ENCODE measurements at places on chromosomes 12 and 14. TPM values are rescaled to one million over a fixed set of nuclear protein-coding genes. Genes with fewer than 3 reads are reported as not detected.

DNA sequence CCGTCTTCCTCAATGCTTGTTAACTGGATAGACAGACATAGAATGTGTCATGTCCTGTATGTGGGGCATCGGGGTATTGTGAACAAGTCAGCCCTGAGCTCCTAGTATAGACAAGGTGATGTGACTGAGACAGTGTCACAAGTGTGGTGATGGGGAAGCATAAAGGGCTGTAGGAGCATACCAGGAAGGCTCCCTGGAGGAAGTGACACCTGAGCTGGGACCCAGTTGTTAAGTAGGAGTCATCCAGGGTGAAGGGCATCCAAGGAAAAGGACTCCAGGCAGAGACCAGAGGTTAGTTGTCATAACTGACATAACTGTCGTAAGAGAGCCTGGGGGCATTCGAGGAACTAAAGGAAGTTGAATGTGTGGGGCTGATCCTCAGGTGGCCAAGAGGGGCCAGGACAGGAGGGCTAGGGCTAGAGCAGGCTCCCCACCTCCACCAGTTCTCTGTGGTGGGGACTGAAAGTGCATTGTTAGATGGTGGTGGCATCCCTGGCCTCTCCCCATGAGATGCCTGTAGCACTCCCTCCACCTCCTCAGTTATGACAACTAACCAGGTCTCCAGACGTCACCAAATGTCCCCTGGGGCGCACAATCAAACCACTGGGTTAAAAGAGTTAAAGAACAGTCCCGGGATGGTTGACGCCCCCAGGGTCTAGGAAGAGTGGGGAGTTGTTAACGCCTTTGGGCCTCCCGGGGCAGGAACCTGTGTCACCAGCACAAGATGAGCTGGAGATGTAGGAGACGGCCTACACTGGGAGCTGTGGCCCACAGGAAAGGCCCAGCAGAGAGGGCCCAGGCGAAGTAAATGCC, 2.4 kb downstream of the FICD start:
- DNase-seq: no peak

DNA sequence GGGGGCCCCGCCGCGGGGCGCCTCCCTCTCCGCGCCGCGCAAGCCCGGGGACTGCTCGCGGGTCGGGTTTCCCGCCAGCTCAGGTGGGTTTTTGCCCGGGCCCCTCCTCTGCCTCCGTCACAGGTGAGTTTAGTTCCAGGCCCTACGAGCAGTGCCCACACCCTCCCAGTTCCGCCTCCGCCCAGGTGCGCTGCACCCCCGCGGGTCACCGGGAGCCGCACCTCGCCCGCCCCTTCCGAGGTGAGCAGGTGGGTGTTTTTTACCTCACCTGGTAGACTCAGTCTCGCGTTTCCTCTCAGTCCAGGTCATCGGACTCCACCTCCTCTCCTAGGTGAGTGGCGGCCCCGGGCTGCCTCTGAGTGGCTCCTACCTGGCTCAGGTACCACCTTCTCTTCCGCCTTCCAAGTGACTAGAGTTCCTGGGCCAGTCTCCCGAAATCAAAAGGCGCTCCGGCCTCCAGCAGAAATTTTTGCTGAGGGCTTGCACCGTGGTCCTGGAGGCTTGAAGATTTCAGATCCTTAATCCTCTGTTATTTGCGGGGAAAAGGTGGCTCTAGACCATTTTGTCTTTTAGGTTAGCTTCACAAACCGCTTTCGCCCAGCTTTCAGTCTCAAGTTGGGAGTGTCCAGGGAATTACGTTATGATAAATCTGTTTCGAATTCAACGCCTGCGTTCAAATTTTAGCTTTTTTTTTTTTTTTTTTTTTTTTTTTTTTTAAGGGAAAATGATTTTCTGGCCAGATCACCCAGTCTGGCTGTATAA, at the start of gene TMEM30B:
TSS of gene TMEM30B (minus strand) at position 153 of the 762 bp plus-strand sequence. CDS start 191 bp downstream, outside the sequence.
- DNase-seq: no peak

PTPRR gene
- 0.19 TPM for total RNA-seq

DNA sequence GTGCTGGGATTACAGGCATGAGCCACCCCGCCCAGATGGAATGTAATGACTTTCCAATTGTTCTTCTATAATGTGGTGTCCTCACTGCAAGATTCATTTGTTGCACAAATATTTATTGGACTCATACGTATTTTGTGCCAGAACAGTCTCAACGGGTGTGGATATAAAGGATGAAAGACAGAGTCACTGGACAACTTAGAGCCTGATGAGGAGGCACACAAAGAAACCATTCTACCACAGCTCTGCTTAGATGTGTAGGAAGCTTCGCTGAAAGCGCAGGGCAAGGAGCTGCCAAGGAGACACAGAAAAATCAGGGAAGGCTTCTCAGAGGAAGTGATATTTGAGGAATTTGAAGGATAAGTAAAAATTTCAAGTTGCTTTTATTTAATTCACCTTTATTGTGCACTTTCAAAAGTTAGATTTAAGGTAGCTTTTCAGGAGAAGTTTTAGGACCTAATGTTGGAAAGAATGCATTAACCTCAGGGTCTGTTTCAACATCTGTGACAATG, 41.6 kb upstream of the STON2 start:
- no peak for DNase-seq

- DNase-seq: no peak
Observed at GRCh38 chr12:108799401-108800243, 57.8 kb downstream of the SSH1 start.

- no peak for DNase-seq
Observed at GRCh38 chr14:52741865-52742264, 11.9 kb downstream of the STYX start.

- no peak for DNase-seq
Observed at GRCh38 chr12:76173756-76174155, 89.3 kb upstream of the NAP1L1 start.

GRCh38 chr12:104083769-104084475, 19.6 kb downstream of the HCFC2 start:
- DNase-seq: no peak

GRCh38 chr12:127272864-127273263, 994.1 kb upstream of the TMEM132C start:
- no peak for DNase-seq

- no peak for DNase-seq
Observed at GRCh38 chr14:40292664-40293063, 860.4 kb upstream of the FBXO33 start.

C12orf76 gene
- total RNA-seq: 6.7 TPM

KLHL33 gene
- 0.70 TPM for total RNA-seq

- DNase-seq: no peak
Observed at GRCh38 chr12:28645436-28645835, 455.2 kb downstream of the CCDC91 start.

DNA sequence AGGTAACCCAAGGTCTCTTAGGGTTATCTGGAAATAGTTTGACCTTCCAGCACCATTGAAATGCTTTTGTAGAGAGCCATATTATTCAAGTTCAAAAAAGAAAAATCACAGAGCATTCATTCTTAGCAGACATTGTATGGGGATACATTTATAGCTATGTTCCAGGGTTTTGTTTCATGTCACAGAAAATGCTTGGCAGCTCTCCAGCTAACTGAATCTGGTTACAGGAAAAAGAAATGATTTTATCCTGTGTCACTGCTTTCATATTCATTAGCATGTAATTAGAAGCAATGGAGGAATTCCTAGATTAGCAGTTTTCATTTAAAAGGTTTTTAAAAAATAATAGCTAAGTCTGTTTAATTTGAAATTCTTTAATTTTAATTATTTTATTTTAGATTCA, 78.9 kb downstream of the SNAPC1 start:
- no peak for DNase-seq

GRCh38 chr12:22709292-22709691, 84.3 kb downstream of the ETNK1 start:
- no peak for DNase-seq

DNA sequence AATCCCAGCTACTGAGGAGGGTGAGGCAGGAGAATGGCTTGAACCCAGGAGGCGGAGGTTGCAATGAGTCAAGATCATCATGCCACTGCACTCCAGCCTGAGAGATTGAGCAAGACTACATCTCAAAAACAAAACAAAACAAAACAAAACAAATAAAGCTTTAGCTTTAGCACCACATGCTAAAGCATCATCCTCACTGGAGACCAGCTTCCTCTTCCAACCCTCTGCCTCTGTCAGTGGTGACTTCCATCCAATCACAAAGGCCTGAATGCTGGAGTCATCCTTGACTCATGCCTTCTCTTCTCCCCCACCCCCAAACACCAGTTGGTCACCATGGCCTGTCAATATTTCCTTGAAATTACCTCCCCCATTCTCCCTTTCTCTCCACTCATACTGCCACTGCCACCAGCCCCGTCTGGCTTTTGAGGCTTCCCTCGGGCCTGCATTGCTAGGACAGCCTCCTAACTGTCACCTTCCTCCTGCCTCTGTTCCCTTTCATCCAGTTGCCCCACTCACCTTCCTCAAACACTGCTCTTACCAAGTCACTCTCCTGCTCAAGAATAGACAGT, 1.4 kb downstream of the ZNF385A start:
- DNase-seq: no peak

DNA sequence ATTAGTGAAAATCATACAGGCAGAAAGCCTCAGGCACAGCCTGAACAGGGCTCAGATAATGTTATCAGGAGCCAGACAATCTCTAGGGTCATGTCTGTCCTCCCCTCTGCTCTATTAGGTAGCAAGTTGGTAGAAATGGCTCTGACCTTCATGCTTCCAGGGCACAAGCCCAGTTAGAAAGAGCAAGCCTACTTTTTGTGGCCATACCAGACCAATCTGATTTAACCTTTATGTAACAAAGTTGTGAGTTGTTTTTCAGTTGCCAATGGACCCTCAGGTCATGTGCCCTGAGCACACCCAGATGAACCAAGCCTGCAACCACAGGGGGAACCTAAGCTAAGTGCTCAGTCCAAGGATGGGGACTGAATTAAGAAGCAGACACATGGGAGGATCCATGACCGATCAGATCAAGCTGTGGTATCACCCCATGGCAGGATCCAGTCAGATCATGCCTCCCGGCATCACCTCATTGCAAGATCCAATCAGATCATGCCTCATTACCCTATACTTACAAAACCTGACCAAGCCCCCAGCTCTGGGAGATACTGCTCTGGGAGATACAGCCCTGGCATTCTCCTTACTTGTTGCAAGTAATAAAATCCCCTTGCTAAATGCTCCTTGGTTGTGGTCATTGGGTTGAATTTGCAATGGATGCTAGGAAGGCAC, 18.8 kb upstream of the HIGD1C start:
- no peak for DNase-seq

RHOJ gene
- 13.5 TPM for total RNA-seq

TCP11L2 gene
- total RNA-seq: 122 TPM

NR1H4 gene
- not detected for total RNA-seq

TBC1D30 gene
- 0.83 TPM for total RNA-seq

DNA sequence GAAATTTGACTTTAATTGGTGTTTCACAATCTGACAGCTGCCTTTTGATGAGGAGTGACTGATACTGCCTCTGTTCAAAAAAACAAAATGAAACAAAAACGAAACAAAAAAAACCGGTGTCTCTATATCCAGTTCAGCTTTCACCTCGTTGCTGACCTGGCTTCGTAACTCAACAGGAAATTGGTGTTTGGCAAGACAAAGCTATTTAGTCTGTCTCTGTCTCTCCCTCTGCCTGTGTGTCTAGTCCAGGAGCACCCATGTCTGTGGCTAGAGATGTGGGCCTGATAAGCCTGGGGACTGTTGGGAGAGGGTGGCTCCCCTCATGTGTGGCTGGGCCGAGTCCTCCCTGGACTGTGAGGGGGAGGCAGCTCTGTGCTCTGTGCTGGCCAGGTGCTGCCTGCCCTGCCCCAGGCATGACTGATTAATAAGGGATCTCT, 11.3 kb downstream of the CACNA1C start:
- no peak for DNase-seq

IL26 gene
- not detected for total RNA-seq

DNA sequence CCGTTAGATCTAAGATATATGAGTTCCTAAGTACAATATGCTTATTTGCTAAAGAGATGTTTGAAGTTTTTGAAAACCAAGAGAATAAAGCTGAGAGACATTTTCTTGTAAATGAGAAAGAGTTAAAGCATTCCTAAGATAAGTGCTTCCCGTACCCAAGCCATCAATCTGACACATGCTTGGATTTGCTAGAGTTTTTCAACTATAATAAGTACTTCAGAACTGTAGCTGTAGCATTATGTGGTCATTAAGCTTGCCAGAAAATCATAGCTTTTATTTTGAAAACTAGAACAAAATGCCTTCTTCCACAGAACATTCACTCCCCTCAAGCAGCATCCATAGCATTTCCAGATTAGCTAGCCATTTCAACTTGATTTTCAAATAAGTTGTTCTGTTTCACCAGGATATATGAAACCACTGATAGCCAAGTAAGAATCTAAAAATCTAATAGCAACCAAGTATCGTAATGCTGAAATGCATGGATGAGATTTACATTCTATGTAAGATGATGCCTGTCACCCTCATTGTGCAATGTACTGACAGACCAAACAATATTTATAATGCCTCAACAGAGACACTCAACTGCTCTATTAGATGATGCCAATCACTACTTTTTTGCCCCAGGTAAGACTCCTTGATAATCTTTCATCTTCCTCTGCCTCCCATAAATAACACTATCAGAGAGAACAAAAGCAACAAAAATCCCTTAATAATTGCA, 8.0 kb downstream of the SNW1 start:
- no peak for DNase-seq

GRCh38 chr14:44271637-44272036, 235.4 kb downstream of the FSCB start:
- DNase-seq: no peak

All from Right ventricle myocardium superior (tissue), 1 donor.